ENCODE measurements at places on chromosomes 11 and 22. TPM values are rescaled to one million over a fixed set of nuclear protein-coding genes. Genes with fewer than 3 reads are reported as not detected.

DNA sequence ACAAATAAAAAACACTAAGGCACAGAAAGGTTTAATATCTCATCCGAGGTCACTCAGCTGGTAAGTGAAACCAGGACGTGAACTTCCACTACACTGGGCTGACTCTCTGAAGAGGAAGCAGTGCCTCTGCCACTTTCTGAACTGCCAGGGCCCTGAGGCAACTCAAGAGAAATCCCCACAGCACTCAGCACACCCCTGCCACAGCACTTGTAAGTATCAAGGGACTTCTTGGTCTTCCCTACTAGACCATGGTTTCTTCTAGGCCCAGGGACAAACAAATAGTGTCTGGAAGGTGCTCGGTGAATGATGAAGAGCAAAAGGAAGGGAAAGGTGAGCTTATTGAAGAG lies 49.7 kb downstream of the RPL27A start:
- peaks cover under 1% of the 10 kb centered on the region for H3K27me3 ChIP-seq
- no peak overlapping the region for H3K27ac ChIP-seq
- H3K4me3 ChIP-seq, result no peak overlapping the region

GRCh38 chr11:69657911-69658625 lies 17.1 kb downstream of the LTO1 start:
- DNase-seq, result peak; percentile 46
- H3K27ac ChIP-seq, result no peak overlapping the region
- no peaks in the 10 kb centered on the region for H3K36me3 ChIP-seq
- no peaks in the 10 kb centered on the region for H3K4me1 ChIP-seq
- H3K27me3 ChIP-seq, result no peaks in the 10 kb centered on the region

GRCh38 chr22:38067761-38068360 lies 10.7 kb downstream of the PICK1 start:
- H3K36me3 ChIP-seq, result peaks cover 2% of the 10 kb centered on the region
- DNase-seq, result no peak
- H3K27me3 ChIP-seq, result no peaks in the 10 kb centered on the region
- H3K4me1 ChIP-seq, result no peaks in the 10 kb centered on the region
- H3K27ac ChIP-seq, result no peak overlapping the region
- H3K4me3 ChIP-seq, result no peak overlapping the region

DNA sequence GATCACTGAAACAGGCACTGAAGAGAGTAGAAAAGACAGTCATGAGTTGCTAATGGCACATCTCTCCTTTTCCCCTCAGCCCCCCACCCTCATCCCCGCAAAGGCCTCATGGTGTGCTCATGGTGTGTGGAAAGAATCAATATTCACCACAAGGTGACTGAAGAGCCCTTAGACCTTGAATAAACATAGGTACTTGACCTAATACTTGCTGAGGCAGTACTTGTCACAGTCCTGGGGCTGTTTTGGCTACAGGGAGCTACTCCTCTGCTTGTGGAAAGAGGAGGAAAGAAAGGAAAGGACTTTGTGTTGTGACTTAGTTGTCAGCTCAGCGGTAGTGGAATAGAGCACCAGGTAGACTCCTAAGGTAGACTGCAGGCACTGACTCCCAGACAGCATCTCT lies 537.8 kb upstream of the CCDC179 start:
- no peaks in the 10 kb centered on the region for H3K27me3 ChIP-seq
- H3K4me1 ChIP-seq, result no peaks in the 10 kb centered on the region
- DNase-seq, result no peak
- H3K4me3 ChIP-seq, result no peak overlapping the region
- no peak overlapping the region for H3K27ac ChIP-seq

DNA sequence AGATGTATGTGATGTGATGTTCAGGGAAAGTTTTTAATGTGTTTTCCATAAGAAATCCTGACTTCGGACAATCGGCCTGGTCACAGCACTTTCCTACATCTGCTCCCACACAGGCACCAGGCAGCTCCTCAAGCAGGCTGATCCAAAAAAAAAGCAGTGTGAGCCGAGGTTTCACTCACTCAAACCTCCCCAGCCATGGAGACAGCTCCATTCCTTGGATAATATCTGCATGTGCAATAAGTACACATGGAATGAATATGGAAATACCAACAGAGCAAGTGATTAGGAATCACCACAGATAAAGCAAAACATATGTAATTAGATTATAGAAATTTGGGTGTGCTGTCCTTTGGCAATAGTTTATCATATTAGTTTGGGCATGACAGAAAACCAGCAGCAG lies 88.8 kb upstream of the API5 start:
- H3K4me3 ChIP-seq, result no peak overlapping the region
- H3K27ac ChIP-seq, result no peak overlapping the region
- DNase-seq, result no peak
- H3K27me3 ChIP-seq, result no peaks in the 10 kb centered on the region
- no peaks in the 10 kb centered on the region for H3K4me1 ChIP-seq

- H3K4me1 ChIP-seq, result peaks cover 3% of the 10 kb centered on the region
- H3K27ac ChIP-seq, result no peak overlapping the region
- H3K36me3 ChIP-seq, result no peaks in the 10 kb centered on the region
- no peak overlapping the region for H3K4me3 ChIP-seq
Observed at GRCh38 chr22:37330200-37331033, 48.1 kb downstream of the CYTH4 start.

DNA sequence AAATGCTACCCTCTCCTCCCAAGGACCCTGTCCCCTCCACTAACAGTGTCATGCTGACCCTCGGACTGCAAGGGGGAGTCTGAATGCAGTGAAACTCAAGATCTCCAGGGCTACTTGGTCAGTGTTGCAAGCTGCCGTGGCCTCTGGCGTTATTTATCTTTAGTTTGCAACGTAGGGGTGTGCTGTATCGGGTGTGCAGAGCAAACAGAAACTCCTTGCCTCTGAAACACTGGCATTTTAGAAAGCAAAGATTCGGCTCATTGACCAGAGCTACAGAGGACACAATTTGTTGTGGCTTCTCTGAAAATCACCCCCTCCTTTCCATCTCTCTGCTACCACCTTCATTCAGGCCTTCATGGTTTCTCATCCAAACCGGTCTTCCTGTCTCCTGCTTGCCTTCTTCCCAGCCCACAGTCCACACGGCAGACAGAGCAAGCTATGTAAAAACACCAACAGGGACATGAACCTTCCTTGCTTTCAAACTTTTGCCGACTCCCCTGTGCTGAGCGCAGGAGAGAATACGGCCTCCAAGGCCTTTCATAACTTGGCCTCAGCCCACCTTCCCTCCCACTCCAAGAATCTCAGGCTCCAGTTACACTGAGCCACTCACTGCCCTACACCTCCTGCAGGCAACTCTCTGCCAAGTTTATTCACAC lies 14.9 kb downstream of the FZD4 start:
- H3K4me1 ChIP-seq, result no peaks in the 10 kb centered on the region
- H3K27ac ChIP-seq, result no peak overlapping the region
- no peak overlapping the region for H3K4me3 ChIP-seq
- H3K27me3 ChIP-seq, result peaks cover 4% of the 10 kb centered on the region
- no peak for DNase-seq
- no peaks in the 10 kb centered on the region for H3K36me3 ChIP-seq

OR8D1 gene
- total RNA-seq, result not detected

HPX gene
- total RNA-seq, result 0.92 TPM

GPR83 gene
- not detected for total RNA-seq

MYOD1 gene
- total RNA-seq, result not detected

FIBP gene
- total RNA-seq, result 76.6 TPM
